ENCODE measurements at places on chromosomes 12 and 14.

- no peak for DNase-seq
Observed at GRCh38 chr12:2358986-2359658, 306.3 kb downstream of the CACNA1C start.

- DNase-seq = no peak
Observed at GRCh38 chr12:103680591-103681141, 93.6 kb downstream of the STAB2 start.

- no peak for DNase-seq
Observed at GRCh38 chr14:29892327-29892726, 35.3 kb downstream of the PRKD1 start.

GRCh38 chr12:31768046-31768445 is 39.2 kb upstream of the AMN1 start:
- DNase-seq = no peak

DNA sequence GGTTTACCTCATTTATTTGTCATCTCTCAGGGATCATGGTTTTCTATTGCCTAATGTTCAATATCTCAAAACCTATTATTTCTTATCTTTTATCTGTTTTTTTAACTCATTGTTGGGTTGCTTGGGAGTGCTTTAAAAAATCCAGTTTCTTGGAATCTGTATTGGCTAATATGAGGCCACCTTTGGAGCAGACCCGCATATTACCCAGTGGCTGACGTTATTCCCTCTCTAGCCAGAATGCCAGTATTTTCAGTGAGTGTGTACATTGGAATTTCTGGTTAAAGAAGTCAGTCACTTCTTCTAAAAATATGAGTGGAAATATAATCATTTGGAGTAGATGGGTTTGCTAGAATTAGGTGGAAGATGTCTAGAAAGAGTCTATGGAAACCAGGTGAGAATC is 38.3 kb downstream of the PRMT8 start:
- no peak for DNase-seq
